ENCODE measurements at places on chromosomes 6 and 20. TPM values are rescaled to one million over a fixed set of nuclear protein-coding genes. Genes with fewer than 3 reads are reported as not detected.

PRND gene
- not detected for total RNA-seq

GATA5 gene
- 8.7 TPM for total RNA-seq

DPPA5 gene
- not detected for total RNA-seq

PDYN gene
- total RNA-seq = not detected

DNA sequence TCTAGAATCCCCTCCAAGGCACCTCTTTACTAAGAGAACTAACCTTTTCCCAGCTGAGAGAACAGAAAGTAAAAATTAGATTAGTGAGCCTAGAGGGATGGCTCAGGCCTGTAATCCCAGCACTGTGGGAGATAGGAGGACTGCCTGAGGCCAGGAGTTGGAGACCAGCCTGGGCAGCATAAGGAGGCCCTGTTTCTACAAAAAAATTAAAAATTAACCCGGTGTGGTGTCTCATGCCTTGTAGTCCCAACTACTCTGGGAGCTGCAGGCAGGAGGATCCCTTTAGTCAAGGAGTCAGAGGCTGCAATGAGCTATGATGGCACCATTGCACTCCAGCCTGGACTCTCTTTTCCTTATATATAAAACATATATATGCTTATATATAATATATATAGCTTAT lies 5.5 kb upstream of the OOEP start:
- DNase-seq = no peak

DNA sequence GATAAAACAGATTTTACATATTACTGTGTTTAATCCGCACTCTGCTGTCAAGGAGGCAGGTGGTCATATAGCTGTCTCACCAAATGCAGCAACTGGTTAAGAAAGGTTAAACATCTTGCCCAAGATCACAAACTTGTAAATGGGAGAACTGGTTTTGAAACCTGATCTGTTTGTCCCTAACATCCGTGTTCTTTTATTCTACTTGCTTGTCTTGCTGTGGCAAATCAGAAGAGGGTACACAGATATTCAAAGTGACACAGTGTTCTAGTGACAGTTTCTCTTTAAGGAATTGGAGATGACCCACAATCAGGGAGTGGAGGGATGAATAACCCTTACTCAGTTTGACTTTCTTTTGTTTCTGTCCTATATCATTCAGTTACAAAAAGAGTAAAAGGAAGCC lies 83.0 kb upstream of the SGK1 start:
- DNase-seq = no peak

DNA sequence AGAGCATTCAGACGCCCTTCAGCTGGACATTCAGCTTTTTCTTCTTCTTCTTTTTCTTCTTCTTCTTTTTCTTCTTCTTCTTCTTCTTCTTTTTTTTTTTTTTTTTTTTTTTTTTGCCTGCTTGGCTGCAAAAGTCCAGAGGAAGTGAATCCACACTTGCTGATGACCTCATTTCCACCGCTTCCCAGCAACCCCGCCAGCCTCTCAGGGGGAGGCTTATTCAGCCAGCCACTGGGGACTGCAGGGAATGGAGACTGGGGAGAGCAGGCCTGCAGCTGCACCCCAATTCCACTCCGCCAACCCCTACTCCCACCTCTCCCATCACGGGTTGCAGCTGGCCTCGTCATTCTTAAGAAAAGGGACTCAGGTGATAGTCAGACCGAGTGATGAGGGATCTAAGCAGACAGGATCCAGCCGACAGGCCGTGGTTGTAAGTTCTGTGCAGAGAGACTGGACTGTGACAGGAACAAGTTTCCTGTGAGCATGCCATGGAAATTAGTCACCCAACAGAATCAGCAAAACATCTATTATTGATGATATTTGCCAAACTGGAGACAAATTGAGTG lies 59.0 kb upstream of the QKI start:
- DNase-seq = peak; percentile 29

GRCh38 chr6:146895101-146895771 lies 296.5 kb downstream of the ADGB start:
- no peak for DNase-seq

GRCh38 chr6:111427341-111428116 lies 55.5 kb downstream of the REV3L start:
- no peak for DNase-seq

DNA sequence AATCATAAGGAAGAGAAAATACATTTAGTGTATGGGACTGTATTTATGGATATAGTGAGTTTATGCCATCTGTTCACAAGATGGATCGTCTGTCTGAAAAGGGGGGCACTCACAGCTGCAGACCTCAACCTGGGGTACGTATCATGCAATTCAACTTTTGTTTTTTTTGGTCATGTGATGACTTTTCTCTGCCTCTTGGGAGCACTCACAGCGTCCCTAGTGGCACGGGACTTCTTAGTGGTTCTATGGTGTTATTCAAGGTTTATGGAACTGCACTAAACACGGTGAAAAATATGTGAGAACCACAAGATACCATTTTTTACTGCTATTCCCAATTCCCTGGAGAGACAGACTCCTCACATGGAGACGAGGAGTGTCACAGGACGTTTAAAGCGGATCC lies 60.4 kb upstream of the MPC1 start:
- DNase-seq = no peak

DNA sequence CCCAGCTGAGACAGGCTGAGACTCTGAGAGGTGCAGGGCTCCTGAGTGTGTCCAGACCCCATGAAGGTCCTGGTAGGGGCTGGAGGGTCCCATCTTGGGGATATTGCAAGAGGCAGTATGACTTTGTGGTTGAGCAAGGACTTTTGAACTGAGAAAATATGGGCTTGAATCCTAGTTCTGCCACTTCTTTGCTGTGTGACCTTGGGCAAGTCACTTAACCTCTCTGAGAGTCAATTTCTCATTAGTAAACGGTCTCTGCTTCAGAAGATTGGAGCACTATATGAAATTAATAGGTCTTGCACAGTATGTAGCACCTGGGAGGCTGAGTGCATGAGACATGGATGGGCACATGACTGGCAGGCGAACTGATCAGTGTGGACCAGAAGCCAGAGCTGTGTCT lies 42.7 kb downstream of the TFEB start:
- DNase-seq = no peak

GRCh38 chr6:15546591-15546990 lies 116.2 kb downstream of the DTNBP1 start:
- DNase-seq = peak; percentile 32

DNA sequence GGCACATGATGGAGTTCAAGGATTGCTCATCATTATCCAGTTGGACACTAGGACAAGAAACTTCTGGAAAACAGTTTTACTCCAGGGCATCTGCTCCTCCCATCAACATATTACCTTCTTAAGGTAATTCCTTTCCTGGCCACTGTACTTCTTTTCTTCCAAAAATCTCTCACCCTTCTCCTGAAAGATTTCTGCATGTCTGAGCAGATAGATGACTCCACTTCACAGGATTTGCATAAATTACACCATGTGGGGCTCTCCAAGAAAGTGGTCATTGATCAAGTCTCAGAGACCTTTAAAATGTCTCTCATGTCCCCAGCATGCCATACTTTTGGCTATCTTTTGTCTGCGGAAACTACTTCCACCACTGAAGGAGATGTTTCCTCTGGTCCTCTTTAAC lies 103.2 kb upstream of the TNFAIP3 start:
- no peak for DNase-seq

GRCh38 chr20:59850018-59850641 lies 83.3 kb downstream of the SYCP2 start:
- DNase-seq = no peak

DNA sequence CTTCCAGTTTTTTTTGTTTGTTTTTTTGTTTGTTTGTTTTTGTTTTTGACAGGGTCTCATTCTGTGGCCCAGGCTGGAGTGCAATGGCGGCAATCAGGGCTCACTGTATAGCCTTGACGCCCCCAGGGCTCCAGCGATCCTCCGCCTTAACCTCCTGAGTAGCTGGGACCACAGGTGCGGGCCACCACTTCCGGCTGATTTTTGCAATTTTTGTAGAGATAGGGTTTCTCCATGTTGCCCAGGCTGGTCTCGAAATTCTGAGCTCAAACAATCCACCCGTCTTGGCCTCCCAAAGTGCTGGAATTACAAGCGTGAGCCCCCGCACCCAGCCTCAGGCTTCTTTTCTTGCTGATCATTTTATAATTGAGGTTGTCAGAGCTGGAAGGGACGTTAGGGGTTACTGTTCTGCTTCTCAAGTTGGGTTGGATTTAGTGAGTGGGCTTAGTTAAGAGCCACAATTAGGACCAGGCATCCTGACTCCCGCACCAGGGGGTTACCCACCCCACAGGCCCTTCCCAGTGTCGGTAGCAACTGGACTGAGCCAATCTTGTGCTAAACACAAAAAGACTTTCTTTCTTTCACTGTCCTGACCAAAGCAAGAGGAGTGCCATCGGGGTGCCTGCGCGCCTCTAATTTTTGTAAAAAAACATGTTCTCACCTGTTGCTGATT lies 13.1 kb upstream of the ZSCAN9 start:
- DNase-seq = no peak

DNA sequence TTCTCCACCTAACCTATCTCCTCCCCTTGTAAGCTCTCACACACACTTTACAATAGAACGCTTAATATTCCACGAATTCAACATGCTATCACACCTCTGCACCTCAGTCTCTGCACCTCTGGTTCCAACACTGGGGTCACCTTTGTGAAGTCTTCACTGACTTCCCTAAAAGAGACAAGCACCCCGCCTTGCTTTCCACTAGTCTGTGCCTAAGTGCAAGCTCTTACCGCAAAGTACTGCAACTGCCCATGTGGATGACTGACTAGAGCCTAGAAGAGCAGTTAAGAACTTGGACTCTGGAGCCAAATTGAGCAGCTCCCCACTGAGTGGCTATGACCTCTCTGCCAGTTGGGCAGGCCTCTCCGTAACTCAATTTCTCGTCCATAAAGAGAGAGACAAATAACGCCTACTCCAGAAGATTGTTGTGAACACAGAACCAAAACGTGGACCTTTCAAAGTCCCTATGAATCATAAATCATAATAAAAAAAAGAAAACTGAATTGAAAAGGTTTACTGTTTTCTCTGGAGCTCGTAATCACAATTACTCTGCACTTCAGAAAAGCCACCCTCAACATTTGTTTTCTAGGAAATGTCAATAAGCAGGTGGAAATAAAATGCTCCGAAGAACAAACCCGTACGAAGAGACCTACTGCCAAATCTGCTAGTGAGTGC lies 1.2 kb downstream of the IFNGR1 start:
- DNase-seq = peak; percentile 26

DNA sequence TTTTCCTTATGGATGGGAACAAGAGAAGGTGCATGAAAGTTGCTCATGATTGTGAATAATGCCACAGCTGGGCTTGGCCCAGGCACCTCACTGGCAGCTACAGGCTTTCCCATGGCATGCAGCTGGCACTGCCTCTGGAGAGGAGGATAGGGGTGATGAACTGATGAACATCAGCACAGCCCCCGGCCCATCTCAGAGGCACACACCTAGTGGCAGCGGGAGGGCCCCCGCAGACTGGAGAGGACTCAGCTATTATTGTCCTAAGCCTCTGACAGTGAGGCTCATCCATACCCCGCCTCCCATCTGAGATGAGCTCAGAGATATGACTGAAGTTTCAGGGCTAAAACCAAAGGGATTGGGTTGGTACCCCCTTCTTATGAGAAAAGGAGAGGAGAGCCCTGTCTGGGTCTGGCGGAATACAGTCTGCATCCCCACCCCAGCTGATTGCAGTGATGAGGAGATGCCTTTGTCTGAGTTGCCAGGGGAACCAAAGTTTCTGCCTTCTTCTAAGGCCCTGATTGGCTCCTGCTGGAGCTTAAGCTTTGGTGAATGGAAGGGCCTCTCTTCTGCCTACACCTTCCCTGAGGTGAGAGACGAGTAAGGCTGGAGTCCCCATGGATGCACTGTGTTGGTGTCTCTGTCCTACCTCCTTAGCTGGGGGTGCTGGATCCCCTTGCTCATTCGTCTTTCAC lies 27.6 kb upstream of the EPB41L1 start:
- no peak for DNase-seq

Data from mucosa of gallbladder (tissue), 1 donor.